ENCODE measurements at places on chromosomes 7 and 10.

DNA sequence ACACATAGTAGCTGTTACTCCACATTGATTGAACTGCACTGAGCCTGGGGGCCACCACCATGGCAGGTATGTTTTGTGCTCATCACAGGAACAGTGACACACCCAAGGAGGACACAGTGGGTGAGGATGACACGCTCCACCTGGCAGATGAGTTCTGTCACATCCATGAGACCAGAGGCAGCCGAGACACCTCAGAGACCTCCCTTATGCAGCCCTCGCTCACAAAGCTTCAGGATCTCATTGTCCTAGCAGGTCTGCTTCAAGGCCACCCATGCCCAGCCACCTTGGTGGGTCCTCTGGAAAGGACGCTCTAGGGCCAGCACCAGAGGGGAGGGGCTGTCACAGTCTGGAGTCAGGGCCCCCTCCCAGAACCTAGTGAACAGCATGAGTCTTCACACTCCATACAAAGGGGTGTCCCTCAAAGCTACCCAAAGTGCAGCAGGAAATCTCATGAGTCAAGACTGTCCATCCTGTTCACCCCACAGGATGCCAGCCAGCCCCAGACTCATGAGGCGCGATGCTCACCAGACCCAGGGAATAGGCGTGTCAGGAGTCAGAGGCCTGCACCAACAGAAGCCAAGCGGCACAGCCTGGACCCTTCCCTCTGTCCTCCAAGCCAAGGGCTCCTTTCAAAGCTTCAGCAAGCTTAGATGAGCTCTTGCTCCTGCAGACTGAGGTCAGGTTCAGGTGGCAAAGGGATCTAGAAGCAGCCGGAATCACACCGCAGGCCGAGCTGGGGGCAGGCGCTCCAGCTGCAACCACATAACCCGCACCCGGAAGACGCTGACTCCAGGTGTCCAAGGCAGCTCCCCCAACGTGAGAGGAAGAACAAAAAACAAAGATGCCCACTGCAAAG lies 9.6 kb downstream of the FAM53B start:
- no peak for DNase-seq

DNA sequence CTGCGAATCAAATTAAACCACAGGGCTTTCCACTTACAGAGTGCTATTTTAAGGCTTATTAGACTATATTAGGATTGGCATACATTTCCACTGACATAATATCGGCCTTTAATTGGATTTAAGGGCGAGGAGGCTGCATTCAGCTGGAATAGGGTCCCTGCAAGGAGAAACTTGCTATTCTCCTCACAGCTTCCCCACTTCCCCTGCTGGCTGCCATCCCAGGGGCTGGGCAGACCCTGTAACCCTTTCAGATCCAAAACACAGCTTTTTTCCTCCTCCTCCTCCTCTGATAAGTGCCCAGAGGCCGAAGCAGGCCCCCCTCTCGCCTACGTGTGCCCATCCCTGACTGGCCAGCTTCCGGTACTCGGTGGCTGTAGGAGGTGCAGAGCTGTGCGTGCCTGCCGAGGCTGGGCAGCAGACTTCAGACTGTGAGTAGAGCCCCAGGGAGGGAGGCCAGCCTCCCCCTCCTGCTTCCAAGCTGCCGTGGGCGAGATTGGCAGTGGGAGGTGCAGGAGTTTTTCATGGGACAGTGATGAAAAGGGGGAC lies 224.2 kb downstream of the PLXNA4 start:
- no peak for DNase-seq

- DNase-seq: no peak
Observed at GRCh38 chr7:141704112-141704511, 2.1 kb upstream of the DENND11 start.

DNA sequence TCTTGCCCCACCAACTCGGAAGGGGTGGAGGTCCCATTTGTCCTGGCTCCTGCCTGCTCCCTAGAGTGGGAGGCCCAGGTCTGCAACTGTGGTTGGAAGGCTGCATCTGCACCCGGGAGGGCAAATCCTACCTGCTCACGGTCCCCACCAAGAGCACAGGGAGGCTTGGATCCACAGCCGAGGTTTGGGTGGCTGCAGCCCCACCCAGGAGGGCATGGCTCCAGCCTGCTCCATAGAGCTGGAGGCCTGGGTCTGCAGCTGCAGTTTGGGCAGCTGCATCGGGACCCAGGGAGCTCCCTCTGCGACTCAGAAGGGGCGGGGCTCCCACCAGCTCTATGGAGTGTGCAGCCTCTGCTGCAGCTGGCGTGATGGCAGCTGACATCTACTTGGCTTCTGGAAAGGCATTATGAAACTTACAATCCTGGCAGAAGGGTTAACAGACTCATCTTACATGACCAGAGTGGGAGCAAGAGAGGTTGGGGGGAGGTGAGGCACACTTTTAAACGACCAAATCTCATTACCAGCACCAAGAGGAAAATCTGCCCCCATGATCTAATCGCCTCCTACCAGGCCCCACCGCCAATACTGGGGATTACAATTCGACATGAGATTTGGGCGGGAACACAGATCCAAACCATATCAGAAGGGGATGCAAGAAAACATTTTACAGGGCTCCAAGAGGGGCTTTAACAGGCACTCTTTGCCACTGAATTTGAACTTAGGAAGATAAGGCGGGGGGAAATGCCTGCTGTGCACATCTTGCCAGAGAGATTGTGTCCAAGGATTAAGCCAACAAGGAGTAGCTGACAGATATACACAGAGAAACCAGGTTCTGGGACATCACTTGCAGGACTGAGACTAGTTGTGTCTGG lies 8.2 kb upstream of the BLVRA start:
- no peak for DNase-seq

DNA sequence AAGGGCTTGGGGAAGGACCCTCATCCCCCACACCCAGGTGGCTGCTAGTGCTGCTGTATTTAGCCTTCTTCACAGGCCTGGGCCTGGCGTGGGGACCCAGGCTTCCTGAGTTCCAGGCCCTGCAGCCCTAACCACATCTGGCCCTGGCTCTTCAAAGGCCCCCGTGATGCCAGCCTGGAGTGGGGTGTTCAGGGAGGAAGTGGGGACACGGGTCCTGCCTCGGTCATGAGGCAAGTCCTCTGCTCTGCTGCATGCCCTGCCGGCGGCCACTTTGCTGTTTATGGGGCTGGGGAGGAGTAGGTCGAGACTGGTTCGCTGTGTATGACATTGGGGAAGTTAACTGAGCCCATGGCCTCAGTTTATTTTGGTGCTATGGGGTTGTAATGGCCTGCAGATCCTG lies 8.5 kb upstream of the AQP1 start:
- DNase-seq: no peak

All from retina (tissue), 1 donor.